Heart left ventricle (tissue), 16 donors: ENCODE measurements at places on chromosomes 1 and 21. TPM values are rescaled to one million over a fixed set of nuclear protein-coding genes. Genes with fewer than 3 reads are reported as not detected.
A peak's percentile ranks its signal among the peaks of the same experiment; 100 is the strongest.

The TMPRSS3 gene
- 0.59 TPM for total RNA-seq

The TMEM269 gene
- 0.07 TPM for total RNA-seq

The MEX3A gene
- total RNA-seq = 0.16 TPM

The TMPRSS15 gene
- total RNA-seq = not detected

DNA sequence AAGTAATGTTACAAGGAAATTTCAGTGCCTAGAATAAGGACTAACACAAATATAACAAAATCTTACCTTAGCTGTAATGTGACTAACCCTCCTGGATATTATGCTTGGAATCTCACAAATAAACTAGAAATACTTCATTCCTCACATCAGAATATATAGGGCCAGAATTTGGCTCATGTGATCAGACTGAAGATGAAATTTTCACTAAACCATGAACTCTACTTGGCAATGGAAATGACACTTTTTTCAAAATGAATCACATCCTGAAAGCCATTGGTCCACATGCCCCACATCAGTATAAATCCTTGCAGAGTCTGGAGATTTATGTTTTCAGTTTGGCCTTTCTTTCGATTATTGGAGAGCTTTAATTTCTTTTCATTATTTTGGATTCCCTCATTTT lies 227.8 kb downstream of the NRIP1 start:
- H3K27me3 ChIP-seq = no peaks in the 10 kb centered on the region
- H3K4me1 ChIP-seq = no peaks in the 10 kb centered on the region
- DNase-seq = no peak
- H3K36me3 ChIP-seq = no peaks in the 10 kb centered on the region

DNA sequence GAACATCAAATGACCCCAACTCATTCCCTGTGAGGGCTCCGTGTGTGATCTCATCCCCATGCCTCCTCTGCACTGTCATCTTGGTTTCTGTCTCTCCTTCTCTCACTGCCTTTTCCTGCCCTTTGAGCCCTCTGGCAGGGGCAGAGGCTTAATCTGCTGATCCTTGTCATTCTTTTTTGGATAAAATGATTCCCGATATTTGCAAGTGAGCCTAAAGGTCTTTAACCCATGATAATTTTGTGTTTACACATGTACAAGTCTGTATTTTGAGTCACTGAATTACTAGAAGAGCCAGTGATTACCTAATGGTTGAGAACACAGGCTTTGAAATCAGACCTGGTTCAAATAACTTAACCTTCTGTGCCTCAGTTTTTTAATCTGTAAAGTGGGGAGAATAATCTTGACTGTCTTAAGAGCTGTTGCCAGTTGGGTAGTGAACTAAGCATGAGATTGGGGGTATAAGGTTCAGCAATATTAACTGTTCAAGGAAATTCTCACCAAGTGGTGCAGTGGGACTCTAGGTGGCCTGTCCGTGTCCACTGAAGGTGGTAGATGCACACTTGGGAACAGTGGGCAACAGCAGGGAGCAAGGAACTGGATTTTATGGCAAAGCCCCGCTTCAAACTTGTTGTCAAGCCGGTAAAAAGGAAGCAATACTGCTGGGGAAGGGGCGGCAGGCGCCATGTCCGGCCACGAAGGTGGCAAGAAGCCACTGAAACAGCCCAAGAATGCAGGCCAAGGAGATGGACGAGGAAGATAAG lies 1.6 kb downstream of the ECHDC2 start:
- H3K4me1 ChIP-seq = peaks cover 18% of the 10 kb centered on the region
- H3K27me3 ChIP-seq = no peaks in the 10 kb centered on the region
- no peaks in the 10 kb centered on the region for H3K36me3 ChIP-seq
- peak overlapping the region; percentile 89 for H3K27ac ChIP-seq
- H3K4me3 ChIP-seq = no peak overlapping the region

DNA sequence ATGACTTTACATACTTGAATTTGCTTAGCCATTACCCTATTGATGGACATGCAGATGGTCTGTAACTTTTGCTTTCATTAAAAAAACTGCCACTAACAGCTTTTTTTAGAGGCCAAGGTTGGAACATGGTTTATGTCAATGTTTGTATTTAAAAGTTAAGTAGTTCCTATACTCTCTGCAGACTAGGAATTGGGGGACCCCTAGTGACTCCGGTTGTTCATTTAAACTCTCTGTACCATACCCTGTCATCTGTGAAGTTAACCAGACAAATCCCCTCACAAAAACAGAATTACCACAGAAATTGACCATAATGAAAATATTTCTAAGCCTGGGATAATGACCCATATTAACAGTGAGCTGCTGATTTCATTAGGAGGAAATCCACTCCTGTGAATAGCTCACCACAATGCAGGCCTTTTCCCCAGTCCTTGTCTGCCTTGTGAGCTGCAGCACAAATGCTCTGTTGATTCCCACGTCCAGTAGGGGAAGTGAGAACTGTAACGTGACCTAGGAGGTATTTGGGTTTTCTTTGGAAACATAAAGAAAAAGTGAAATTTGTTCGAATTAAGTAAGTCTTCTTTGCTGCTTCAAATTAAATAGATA lies 30.2 kb upstream of the CD101 start:
- H3K4me1 ChIP-seq = peaks cover 23% of the 10 kb centered on the region
- H3K4me3 ChIP-seq = no peak overlapping the region
- no peaks in the 10 kb centered on the region for H3K27me3 ChIP-seq
- no peak overlapping the region for H3K27ac ChIP-seq
- H3K36me3 ChIP-seq = peaks cover 29% of the 10 kb centered on the region
